AG08396 (cell line): ENCODE measurements at places on chromosomes 16 and 17.

- DNase-seq: no peak
Observed at GRCh38 chr16:85625053-85625452, 11.9 kb downstream of the GSE1 start.

DNA sequence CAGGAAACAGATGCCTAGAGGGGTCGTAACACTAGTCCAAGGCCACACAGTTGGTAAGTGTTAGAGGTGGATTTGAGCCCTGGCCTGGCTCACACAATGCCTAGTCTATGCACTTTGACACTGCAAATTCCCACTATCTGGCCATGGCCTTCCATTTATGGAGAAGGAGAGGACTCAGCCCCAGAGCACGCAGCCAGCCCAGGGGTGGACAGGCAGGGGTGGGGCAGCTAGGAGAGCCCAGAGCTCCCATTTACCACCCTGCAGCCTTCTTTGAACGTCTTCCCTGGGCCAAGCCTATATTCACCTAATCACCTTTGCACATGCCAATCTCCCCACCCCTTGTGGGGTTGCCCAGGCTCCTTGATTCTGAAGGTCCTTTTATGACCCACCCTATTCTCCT lies 81.2 kb downstream of the DYNLRB2 start:
- DNase-seq: no peak

GRCh38 chr16:4113358-4114256 lies 2.6 kb downstream of the ADCY9 start:
- no peak for DNase-seq

DNA sequence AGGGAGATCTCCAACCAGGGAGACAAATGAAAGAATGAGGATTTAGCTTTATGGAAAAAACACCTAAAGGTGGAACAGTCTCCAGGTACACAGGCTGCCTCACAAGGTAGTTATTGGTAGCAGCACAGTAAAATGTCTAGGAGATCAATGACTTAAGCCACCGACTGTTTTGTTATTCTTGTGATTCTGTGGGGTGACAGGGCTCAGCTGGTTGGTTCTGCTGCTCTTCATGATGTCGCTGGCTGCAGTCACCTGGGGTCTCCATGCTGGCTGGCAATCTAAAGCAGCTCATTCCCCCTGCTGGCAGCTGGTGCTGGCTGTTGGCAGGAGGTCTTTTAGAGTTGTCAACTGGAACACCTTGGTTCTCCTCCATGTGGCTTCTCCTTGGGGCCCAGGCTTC lies 69.2 kb downstream of the FOXL1 start:
- DNase-seq: no peak

DNA sequence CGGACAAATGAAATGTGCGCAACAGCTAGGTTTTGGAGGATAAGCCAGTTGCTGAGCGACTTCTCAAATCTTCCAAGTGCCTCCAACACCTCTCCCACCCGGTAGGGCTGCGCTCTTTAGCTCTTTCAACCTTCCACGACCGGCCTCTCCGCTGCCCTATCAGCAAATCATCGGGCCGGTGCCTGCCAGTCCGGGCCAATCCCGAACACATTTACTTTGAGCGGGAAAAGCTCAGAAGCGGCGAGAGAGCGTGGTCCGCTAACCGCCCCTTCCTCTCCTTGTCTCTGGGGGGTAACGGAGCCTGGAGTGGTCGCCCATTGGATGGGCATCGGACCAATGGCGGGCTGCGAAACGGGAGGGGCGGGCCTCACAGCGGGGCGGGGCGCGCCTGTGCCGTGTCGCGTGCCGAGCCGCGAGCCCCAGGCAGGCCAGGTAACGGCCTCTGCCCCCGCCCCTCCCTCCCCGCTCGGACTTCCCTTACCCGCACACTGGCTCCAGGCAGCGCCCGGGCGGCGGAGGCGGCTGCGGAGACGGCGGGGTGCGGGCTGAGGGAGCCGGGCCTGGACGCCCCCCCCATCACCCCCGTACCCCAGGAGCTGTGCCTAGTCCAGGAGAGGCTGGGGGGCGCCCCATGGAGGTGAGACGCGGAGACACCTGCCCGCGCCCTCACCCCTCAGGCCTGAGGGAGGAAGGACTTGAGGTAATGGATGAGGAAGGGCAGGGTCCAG lies at the start of gene MEIOC:
Gene MEIOC, plus strand, starts transcription at position 486 of the 728 bp plus-strand sequence. Its CDS starts 146 bp downstream, at position 632.
- DNase-seq: no peak

- DNase-seq: no peak
Observed at GRCh38 chr17:45116434-45117016, 15.8 kb downstream of the PLCD3 start.
